ENCODE measurements at places on chromosomes 3 and 15.
A peak's percentile ranks its signal among the peaks of the same experiment; 100 is the strongest.

- no peak for DNase-seq
These were observed 1.4 kb downstream of the CA12 start for GRCh38 chr15:63380151-63380807.

DNA sequence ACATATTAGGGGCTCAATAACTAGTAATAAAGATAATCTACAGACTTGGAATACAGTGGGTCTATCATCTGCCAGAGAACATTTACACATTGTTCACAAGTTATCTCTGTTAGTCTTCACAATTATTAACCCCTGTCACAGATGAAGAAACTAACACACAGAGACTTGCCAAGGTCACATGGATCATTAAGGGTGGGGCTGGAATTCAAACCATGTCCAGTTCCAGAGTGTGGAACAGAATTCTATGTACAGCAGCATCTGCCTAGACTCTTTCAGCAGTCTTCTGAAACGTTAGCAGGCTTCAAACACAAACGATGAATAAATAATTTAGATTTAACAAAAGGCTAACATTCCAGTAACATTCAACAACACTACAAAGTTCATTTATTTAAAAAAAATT lies 673.9 kb upstream of the NR2F2 start:
- no peak for DNase-seq

DNA sequence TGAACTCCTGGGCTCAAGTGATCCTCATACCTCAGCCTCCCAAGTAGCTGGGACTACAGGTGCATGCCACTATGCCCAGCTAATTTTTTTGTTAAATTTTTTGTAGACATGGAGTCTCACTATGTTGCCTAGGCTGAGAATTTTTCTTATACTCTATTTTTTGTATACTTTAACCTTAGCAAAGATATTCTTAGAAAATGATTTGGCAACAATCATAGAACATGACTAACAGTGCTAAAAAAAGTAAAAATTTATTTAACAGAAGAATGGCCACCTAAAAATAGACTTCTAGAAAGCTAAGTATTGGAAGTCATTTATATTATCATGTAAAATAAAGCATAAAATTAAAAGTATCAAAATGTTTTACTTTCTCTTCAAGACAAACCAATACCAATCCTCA lies 322.3 kb downstream of the PLCL2 start:
- no peak for DNase-seq

DNA sequence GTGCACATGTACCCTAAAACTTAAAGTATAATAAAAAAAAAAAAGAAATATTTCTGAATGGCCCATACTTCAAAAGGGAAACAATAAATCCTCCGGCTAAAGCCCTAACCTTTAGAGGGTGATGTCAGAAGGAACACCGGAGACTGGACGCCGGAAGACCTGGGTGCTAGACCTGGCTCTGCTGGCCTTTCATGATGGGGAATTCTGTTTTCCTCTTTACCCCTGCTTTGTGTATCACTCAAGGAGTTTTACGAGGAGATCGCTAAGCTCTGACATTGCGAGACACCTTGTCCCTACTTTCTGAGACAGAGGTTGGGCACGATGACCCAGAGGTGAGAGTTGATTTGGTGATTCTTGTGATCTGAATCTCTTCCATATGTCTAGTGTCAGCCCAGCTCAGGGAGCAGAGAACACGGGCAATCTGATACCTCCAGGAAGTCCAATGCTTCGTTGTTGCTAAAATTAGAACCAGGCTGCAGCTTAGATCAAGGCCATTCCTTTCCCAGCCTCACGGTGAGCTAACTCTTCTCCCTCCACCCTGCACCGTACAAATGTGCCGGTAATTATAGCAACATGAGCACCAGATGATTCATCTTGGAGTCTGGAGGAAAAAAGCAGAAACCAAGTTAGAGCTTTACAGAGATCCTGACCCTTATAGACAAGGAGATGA lies 42.0 kb upstream of the CFAP161 start:
- peak; percentile 38 for DNase-seq

- DNase-seq: no peak
These were observed 30.4 kb downstream of the CHRNA7 start for GRCh38 chr15:32060706-32061105.

DNA sequence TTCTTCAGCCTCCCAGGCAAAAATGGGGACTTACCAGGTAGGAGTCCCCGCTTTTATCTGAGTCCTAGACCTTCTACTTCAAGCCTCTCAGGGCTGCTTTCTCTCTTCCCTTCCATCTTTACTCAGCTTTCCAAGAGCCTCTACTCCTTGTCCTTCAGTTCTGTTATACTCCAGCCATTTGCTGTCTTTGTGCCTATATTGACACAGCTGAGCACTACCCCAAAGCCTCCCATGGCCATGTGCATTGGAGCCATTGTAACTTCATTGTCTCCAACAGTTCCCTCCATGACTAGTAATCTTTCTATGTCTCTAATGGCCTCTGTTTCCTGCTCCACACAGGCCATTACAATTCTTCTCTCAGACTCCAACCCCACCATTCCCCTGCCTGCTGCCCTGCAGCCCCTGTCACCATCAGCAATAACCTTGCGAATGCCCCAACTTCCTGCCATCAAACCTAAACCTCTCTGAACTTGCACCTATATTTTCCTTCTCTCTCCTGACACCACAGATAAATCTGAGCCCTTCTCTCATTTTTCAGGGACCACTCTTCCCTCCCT lies 77.9 kb upstream of the ADPGK start:
- DNase-seq: no peak

DNA sequence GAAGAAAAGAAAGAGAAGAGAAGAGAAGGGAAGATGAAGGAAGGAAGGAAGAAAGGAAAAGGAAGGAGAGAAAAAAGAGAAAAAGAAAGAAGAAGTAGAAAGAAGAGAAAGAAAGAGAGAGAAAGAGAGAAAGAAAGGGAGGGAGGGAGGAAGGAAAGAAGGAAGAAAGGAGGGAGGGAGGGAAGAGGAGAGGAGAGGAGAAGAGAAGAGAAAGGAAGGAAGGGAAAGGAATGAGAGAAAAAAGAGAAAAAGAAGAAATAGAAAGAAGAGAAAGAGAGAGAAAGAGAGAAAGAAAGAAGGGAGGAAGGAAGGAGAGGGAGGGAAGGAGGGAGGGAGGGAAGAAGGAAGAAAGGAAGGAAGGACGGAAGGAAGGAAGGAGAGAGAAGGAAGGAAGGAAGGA lies 217.9 kb upstream of the POU1F1 start:
- no peak for DNase-seq

- DNase-seq: no peak
These were observed 166.6 kb downstream of the TLE3 start for GRCh38 chr15:69931156-69931555.

GRCh38 chr3:42270561-42270960 lies 4.6 kb upstream of the CCK start:
- peak; percentile 96 for DNase-seq

DNA sequence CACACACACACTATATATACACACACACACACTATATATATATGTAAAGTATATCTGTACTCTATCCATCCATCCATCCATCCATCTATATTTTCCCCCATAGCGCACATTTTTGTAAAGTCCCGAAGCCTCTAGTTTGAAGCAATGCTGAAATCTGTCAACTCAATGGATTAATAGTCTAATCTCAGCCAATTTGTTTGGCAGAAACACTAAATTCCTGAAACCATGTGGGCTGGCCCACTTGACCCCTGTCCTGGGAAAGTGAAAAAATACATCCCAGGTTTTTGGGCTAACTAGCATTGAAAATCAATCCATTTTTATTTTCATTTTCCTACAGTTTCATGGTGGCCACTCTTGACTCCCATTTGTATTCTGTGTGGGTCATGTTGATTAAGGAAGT lies 166.7 kb downstream of the SLCO3A1 start:
- no peak for DNase-seq

DNA sequence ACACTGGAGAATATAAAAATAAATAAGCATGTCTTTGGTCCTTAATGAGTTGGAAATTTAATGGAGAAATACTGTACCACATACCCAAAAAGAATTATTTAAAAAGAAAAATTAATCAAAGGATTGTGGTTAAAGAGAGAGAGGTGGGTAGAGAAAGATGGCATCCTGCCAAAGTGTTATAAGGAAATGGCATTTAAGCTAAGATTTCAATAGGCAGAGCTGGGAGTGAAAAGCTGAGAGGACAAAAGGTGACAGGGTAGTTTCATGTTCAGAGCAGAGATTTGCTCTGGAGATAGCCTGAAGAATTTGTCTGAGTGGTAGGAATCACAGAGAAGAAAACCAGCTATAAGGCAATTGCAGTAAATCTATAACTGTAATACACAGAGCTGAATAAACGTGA lies 181.0 kb downstream of the SI start:
- no peak for DNase-seq

- no peak for DNase-seq
These were observed 384.7 kb downstream of the EDEM1 start for GRCh38 chr3:5572168-5572567.

DNA sequence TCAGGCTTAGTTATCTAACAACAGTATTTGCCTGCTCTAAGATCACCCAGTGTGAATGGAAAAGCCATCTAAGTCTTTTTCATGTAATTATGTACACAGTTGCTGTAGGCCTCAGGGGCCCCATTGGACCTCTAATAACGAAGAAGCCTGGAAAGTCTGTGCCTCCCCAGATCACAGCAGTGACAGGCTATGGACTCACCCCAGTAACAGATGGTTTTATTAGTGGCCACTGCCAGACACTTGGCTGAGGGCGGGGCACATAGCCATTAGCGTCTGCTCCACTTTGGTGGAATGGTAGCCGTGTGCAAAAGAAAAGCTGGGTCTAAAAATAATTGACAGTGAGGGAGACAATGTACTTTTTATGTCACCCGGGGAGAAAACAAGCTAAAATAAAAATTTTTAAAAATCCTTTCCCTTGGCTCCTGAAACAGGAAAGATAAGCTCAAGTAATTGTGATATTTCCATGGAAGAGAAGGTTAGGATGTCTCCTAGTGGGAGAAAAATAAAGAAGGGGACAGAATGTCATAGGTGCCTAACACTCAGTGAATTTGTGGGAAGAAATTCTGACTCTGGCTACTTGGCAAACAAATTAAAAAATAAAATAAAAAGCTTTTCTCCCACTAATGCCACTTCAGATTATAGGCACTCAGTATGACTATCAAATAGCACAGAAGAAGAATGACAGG lies 44.3 kb upstream of the ZNF385D start:
- peak; percentile 87 for DNase-seq

DNA sequence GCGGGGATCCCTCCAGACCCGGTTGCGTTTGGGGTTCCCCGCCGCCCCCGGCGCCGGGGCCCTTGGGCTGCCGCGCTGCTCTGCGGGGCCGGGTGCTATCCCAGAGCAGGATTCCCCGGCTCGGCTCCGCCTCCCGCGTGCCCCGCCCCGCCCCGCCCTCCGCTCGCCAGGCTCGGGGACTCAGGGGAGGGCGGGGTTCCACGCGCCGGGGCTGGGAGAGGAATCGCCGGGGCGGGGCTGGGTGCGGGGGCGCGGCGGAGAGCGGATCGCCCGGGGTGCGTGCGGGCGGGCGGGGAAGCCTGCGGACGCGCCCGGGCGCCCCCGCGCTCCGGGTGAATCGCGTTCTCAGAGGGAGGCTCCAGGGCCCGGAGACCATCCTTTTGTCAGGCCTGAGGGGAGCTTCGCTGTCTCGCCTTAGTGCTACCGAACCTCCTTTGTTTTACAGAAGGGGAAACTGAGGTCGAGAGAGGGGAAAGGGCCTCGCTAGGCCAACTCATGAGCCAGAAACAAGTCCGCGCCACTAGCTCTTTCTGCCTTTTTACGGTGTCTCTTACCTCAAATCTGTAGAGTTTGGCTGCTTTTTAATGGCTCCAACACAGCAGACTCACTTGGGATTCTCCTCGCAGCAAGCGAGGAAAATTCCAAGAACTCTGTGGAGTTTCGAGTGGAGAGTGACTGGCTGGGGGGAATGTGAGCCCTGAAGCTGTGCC lies at the start of gene TMEM158:
Gene TMEM158, minus strand, starts transcription at position 82 of the 710 bp plus-strand sequence. CDS start 260 bp downstream, outside the sequence.
- DNase-seq: no peak

GRCh38 chr15:55992769-55993110 lies 672 bp downstream of the NEDD4 start:
- no peak for DNase-seq

GRCh38 chr3:107956991-107957900 lies 133.6 kb downstream of the CD47 start:
- no peak for DNase-seq

- DNase-seq: no peak
These were observed 36.3 kb downstream of the KLF13 start for GRCh38 chr15:31362886-31363285.

DNA sequence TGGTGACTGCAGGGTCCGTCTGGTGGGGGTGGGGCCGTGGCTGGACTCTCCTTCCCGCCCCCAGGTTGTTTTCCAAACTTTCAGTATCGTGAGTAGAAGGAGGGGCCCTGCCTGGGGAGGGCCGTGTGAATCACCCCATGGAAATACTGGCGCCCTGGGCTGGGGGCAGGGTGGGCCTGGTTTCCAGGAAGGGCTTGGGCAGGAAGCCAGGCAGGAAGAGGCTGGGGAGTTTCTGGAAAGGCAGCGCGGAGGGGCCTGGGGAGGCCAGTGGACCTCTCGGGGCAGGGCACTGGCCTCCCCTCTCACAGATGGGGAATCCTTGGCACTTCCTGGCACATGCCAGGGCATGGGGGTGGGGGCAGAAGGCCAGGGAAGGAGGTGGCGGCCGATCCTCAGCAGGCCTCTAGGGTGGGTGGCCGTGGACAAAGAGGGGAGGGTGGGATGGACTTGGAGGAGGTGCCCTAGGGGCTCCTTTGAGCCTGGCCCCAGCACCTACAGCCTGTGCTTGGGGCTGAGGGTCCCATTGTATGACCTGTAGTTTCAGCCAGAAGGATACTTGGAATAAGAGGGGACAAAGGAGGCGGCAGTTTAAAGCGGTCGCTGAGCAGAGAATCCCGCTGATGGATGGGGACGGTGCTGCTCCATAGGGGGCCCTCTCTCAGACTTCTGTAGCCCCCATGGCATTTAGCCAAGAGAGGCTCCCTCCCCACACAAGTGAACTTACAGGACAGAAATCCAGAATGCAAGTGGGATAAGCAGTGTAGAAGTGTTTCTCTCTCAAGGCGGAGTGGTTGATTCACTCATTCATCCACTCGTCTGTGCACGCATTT lies 56.5 kb upstream of the GATA2 start:
- DNase-seq: no peak

DNA sequence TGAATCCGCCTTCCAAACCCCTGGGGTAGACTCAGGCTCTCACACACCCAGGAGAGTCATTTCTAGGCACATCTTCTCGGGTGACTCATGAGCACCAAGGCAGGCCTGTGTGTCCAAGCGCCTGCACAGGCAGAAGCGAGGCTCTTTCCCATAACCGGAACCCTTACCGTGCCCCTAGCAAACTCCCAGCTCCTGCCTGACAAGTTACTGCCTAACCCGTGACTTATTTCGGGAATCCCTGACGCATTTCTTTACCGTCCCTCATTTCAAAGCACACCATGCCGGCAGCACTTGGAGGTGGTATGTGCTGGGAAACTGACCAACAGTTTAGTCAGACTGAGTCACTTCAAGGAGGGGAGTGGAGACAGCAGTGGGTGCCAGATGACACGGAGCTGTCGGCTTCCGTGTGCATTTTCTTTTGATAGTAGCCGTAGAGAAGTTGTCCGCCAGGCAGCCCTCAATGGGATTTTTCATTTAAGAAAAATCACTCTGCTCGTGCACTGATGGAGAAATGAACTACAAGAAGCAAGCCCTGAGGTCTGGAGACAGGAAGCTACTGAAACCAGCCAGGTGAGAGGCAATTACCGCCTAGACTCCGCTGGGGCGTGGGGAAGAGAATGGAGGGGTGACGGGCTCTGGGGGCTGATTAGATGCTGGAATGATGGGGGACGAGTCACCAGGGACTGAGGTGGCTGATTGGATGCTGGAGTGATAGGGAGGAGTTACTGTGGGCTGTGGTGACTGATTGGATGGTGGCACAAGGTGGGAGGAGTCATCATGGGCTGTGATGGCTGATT lies 17.3 kb upstream of the HRH1 start:
- DNase-seq: no peak

- no peak for DNase-seq
These were observed 111.7 kb upstream of the SMAD3 start for GRCh38 chr15:66953523-66954229.

GRCh38 chr3:191549357-191549756 lies 88.4 kb downstream of the PYDC2 start:
- DNase-seq: no peak
